ENCODE measurements at places on chromosomes 3 and 15. TPM values are rescaled to one million over a fixed set of nuclear protein-coding genes. Genes with fewer than 3 reads are reported as not detected.
A peak's percentile ranks its signal among the peaks of the same experiment; 100 is the strongest.

Gene TGM5
- not detected for total RNA-seq

GRCh38 chr15:63968700-63969099, 77.6 kb downstream of the DAPK2 start:
- H3K4me1 ChIP-seq = peaks cover 22% of the 10 kb centered on the region
- no peak overlapping the region for H3K27ac ChIP-seq
- H3K36me3 ChIP-seq = peaks cover 3% of the 10 kb centered on the region
- no peaks in the 10 kb centered on the region for H3K27me3 ChIP-seq

DNA sequence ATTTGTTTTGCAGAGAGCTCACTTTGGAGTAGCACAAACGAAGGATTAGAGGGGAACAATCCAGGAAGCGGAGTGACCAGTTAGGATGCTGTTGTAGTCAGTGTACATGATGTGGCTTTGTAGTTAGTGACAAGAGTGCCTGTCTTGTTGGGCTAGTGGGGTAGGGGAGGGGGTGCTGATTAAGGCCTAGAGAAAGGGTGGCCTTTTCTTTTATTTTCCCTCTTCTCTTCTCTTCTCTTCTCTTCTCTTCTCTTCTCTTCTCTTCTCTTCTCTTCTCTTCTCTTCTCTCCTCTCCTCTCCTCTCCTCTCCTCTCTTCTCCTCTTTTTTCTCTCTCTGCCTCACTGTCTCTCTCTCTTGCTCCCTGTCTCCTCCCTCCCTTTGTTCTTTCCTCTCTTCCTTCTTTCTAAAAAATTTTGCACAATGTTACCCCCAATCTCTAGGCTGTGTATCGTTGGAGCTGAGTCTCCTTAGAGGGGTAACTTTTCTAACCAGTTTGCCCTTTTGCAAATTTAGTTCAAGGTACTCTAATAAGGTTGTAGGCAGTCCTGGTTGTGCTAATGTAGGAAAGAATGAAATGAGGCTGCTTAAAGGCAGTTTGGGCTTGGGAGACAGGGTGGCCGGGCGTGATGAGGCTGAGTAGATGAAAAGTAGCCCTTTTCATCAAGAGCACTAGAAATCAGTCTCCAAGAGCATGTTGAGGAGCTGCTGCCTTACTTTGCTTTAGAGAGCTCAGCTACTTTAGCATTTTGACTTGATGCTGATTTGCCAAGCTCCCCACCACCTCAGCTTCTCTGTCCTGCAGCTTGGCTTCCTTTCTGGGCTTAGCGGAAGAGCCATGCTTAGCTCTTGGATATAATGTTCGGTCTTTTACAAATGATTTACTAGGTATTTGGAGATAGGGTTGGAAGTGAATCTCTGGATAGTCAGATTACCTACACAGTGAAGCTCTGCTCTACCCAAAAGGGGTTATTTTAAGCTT, 58.6 kb downstream of the SV2B start:
- no peak overlapping the region for H3K27ac ChIP-seq
- no peak overlapping the region for H3K4me3 ChIP-seq
- no peaks in the 10 kb centered on the region for H3K36me3 ChIP-seq

GRCh38 chr15:81516012-81516411, 142.0 kb upstream of the TMC3 start:
- no peak for DNase-seq
- H3K27me3 ChIP-seq = peaks cover 10% of the 10 kb centered on the region
- no peak overlapping the region for H3K27ac ChIP-seq
- no peaks in the 10 kb centered on the region for H3K4me1 ChIP-seq

DNA sequence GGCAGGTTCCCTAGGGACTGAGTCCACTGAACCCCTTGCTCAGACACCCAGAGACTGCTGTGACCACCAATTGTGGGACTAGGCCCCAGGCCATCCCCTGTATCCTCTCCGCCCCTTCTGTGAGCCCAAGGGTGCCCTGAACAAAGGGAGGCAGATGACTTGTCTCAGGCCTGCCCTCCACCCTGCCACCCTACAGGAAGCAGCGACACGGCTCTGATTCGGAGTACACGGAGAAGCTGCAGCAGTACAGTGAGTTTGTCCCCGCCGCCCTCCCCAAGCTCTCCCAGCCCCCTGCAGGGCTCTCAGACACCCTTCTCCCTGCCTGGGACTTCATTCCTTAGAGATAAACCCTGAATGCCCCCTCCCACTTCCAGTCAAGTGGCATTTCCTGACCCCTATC, 16.6 kb downstream of the EPHB3 start:
- no peak overlapping the region for H3K4me3 ChIP-seq
- no peaks in the 10 kb centered on the region for H3K36me3 ChIP-seq
- DNase-seq = no peak
- H3K27ac ChIP-seq = no peak overlapping the region
- H3K27me3 ChIP-seq = peaks cover 12% of the 10 kb centered on the region
- H3K4me1 ChIP-seq = no peaks in the 10 kb centered on the region

DNA sequence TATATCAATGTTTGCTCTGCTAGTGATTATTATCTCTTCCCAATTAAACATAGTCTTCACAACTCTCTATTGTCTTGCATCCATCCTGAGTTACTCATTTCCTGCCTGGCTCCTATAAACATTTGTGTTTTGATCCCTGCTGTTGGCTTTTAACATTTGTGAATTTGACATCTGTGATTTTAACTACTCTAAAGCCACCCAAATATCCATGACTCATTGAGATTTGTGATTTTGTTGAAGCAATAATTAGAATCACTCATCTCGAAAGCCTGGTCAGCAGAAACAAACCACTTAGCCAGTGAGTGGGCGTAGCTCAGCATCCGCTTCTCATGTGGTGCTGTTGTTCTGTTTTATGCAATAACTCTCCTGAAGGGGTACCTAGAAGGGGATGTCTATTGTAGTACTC, 174.3 kb upstream of the ZBTB20 start:
- H3K4me3 ChIP-seq = no peak overlapping the region
- H3K27ac ChIP-seq = no peak overlapping the region
- no peaks in the 10 kb centered on the region for H3K4me1 ChIP-seq
- no peaks in the 10 kb centered on the region for H3K27me3 ChIP-seq

Gene ACY1
- 68.9 TPM for total RNA-seq

- no peaks in the 10 kb centered on the region for H3K4me1 ChIP-seq
- H3K27ac ChIP-seq = no peak overlapping the region
- DNase-seq = no peak
- H3K36me3 ChIP-seq = no peaks in the 10 kb centered on the region
These were observed 135.8 kb upstream of the RORA start for GRCh38 chr15:61364871-61365270.

DNA sequence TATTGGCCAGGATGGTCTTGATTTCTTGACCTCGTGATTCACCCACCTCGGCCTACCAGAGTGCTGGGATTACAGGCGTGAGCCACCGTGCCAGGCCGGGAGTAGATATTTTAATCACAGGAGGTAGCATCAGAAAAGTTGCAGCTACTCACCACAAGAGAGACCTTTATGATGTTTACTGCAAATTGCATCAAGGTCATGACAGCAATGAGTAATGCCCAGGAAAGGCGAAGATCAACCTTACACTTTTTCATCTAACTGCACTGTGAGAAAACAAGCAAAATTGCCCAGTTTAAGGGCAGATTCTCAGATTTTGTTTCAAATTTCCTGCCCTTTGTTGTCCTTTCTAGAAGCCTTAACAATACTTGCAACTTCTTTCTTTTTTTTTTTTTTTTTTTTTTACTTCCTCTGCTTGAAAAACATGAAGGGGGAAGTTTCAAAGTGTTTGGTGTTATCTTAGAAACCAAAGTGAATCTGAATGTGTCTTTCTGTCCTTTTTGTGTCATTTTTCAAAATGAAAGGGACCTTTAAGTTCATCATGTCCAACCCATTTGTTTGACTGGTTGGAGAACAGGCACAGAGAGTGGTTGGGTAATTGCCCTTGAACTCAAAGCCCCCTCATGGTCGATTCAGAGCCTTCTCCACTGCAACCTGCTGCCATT, 25.0 kb downstream of the TGFBR2 start:
- peak overlapping the region; percentile 98 for H3K27ac ChIP-seq
- H3K27me3 ChIP-seq = no peaks in the 10 kb centered on the region
- H3K36me3 ChIP-seq = peaks cover 74% of the 10 kb centered on the region

GRCh38 chr3:172704001-172704400, 6.9 kb downstream of the NCEH1 start:
- H3K27me3 ChIP-seq = no peaks in the 10 kb centered on the region
- no peaks in the 10 kb centered on the region for H3K4me1 ChIP-seq
- H3K36me3 ChIP-seq = no peaks in the 10 kb centered on the region
- no peak overlapping the region for H3K27ac ChIP-seq

Gene VEPH1
- not detected for total RNA-seq

DNA sequence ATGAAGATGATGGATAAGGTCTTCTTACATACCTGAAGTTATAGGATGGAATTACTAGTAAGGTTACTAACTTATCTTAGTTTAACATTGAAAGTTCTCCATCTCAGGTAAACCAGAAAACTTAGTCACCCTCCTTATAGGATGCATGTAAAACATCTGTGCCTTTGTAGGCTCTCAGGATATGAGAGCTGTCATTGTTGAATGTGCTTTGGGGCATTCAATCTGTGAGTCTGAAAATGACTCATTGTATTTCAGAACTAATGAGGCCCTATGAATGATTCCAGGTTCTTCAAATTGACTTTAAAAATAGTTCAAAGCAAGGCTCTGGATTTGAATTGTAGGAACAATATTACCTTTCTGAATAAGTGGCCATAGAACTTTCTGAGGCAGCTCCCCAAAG, 237.7 kb upstream of the AZI2 start:
- no peak overlapping the region for H3K27ac ChIP-seq
- no peaks in the 10 kb centered on the region for H3K4me1 ChIP-seq
- DNase-seq = no peak
- H3K36me3 ChIP-seq = no peaks in the 10 kb centered on the region
- peaks cover 9% of the 10 kb centered on the region for H3K27me3 ChIP-seq
- no peak overlapping the region for H3K4me3 ChIP-seq

- H3K27me3 ChIP-seq = peaks cover 5% of the 10 kb centered on the region
These were observed 170.6 kb downstream of the MYRIP start for GRCh38 chr3:39980058-39980457.

- H3K27ac ChIP-seq = no peak overlapping the region
- no peaks in the 10 kb centered on the region for H3K4me1 ChIP-seq
- DNase-seq = no peak
- peaks cover 3% of the 10 kb centered on the region for H3K27me3 ChIP-seq
These were observed 362.1 kb downstream of the EPHB1 start for GRCh38 chr3:135157045-135157740.

Gene GOLGA6L4
- 0.76 TPM for total RNA-seq
